ENCODE measurements at places on chromosomes 3 and 15.

DNA sequence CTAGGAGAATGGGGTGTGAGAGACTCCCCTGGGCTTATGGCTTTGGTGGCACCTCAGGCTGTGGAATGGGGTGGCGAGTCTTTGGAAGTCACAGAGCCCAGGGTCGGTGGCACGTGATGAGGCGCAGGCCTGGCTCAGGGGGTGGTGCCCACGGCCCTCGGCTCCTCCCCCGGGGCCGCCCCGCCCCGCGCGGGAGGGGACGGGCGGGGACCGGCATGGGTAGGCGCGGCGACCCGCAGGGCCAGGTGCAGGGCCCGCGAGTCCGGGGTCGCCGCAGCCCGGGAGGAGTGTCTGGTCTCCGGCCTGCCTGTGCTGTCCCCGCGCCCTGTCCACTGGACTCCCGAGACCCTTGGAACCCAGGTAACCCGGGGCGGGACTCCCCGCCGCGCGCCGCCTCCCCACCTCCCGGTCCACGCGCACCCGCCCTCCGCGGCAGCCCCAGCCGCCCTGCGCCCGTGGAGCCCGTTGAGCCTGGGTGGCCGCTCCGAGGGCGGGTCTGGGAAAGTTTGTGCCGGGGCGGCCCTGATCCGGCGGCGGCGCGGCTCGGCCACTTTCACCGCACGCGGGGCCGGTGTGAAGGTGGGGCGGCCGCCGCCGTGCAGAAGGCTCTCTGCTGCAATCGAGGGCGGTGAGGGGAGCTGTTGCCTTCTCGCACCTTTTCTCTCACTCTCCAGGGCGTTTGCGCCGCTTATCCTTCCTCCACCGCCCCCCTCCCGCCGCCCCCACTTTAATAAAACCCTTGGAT is at the start of gene PAQR5:
PAQR5 (plus strand) TSS at position 216 of the 745 bp plus-strand sequence. CDS start 61,169 bp downstream, outside the sequence.
- DNase-seq = no peak

- no peak for DNase-seq
Measured at GRCh38 chr3:130971208-130971607, 55.4 kb downstream of the ASTE1 start.

DNA sequence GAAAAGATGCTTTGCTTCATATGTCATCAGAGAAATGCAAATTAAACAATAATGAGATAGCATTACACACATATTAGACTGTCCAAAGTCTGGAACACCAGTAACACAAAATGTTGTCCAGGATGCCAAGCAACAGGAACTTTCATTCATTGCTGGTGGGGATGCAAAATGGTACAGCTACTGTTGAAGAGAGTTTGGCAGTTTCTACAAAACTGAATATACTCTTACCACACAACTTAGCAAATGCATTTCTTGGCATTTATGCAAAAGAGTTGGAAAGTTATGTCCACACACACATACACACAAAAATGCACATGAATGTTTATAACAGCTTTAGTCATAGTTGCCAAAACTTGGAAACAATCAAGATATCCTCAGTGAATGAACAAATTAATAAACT is 195.2 kb upstream of the MME start:
- DNase-seq = no peak

GRCh38 chr15:74482661-74483060 is 21.7 kb upstream of the UBL7 start:
- no peak for DNase-seq

- DNase-seq = no peak
Measured at GRCh38 chr3:195587824-195588223, 4.1 kb upstream of the APOD start.

- DNase-seq = no peak
Measured at GRCh38 chr3:116445311-116445841, at the start of gene LSAMP. TSS of gene LSAMP (minus strand) at chr3:116445487.

DNA sequence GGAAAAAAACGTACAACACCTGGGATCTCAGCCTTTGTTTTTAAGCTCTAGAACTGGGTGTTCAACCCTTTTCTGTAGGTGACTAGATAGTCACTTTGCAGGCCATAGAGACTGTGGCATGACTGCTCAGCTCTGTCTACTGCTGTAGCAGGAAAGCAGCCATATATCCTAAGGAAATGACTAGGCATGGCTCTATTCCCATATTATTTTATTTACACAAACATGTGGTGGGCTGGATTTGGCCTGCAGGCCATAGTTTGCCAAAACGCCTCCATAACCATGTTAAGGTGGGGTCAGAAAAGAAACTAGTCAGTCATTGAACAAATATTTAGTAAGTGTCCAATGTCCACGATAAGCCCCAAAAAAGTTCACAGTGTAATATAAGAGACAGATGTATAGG is 452.5 kb downstream of the MCTP2 start:
- no peak for DNase-seq

DNA sequence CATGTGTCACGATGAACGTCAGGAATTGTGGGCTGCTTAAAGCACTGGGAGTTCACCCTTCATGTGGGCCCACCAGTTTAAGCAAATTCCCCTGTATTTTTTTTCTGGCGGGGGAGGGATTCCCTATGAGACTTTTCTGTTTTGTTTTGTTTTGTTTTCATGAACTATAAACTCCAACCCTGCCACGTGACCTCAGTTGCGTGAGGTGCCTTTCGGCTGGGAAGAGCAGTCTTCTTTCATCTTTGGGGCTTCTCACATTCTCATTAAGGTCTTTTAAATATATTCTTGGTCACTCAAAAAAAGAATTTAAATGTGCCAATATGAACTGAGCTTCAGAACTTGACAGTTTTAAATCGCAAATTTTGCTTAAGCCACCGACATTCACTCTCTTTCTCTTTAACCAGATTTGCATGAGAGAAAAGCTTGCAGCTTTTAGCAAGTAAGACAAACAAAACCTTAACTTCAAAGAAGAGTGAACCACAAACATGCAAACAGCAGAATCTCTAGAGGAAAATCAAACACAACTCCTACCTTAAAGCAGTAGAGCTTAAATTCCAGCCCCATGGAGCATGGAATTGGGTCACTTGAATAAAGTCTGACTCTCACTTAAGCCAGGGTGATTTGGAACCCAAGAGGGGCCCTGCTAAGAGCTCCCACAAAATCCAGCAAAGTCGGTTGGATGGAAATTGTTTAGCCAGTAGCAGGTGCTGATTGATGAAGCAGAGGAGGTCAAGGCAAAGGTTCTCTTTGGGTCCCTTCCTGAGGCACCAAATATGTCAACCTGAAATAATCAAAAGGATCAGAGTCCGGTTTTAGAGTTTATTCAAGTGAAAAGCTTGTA is 699.8 kb upstream of the GBE1 start:
- DNase-seq = no peak

GRCh38 chr3:145013931-145014330 is 1042.3 kb downstream of the DIPK2A start:
- no peak for DNase-seq

- DNase-seq = no peak
Measured at GRCh38 chr3:39090922-39091321, 16.5 kb downstream of the GORASP1 start.

DNA sequence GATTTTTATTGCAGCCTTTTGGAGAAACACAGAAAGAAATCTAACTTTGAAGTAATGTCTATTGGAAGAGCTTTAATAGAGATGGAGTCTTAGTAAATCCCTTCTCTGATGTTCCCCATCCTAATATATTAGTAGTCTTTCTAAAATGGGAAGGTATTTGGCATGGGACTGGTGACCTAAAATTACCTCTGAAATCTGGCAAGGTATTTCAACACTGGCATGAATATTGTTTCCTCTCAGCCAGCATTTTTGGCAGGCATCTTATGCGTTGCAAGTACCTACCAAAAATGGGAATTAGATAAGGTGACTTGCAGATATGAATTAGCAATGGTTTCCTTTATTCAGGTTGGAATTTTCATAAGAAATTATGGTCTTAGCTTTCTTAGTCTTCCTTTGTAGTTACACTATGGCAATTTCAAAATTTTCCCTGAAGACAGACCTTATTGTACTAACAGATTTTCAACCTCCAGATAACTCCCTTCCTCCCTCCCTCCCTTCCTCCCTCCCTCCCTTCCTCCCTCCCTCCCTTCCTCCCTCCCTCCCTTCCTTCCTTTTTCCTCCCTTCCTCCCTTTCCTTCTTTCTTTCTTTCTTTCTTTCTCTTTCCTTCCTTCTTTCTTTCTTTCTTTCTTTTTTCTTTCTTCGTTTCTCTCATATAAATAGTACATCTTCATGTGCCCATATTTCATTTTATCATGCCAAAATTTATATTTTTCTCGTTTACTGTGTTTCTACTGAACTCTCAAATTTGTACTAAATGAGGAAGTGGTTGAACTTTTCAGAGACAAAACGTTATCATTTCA is 168.2 kb upstream of the KCNMB2 start:
- no peak for DNase-seq

GRCh38 chr3:149339931-149340309 is 6.5 kb upstream of the TM4SF18 start:
- DNase-seq = peak; percentile 99

- no peak for DNase-seq
Measured at GRCh38 chr15:71891026-71891425, 80.7 kb downstream of the NR2E3 start.

- no peak for DNase-seq
Measured at GRCh38 chr3:138907539-138907938, 39.4 kb downstream of the FOXL2 start.

DNA sequence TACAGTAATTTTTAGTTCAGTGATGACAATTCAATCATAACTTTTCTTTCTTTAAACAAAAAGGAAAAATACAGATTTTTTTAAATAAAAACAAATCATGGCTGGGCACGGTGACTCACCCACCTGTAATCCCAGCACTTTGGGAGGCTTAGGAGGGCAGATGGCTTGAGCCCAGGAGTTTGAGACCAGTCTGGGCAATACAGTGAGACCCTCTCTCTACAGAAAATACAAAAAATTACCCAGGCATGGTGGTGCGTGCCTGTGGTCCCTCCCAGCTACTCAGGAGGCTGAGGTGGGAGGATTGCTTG is 25.6 kb upstream of the ATG7 start:
- no peak for DNase-seq

- DNase-seq = no peak
Measured at GRCh38 chr3:12154151-12154550, 4.6 kb downstream of the TIMP4 start.

DNA sequence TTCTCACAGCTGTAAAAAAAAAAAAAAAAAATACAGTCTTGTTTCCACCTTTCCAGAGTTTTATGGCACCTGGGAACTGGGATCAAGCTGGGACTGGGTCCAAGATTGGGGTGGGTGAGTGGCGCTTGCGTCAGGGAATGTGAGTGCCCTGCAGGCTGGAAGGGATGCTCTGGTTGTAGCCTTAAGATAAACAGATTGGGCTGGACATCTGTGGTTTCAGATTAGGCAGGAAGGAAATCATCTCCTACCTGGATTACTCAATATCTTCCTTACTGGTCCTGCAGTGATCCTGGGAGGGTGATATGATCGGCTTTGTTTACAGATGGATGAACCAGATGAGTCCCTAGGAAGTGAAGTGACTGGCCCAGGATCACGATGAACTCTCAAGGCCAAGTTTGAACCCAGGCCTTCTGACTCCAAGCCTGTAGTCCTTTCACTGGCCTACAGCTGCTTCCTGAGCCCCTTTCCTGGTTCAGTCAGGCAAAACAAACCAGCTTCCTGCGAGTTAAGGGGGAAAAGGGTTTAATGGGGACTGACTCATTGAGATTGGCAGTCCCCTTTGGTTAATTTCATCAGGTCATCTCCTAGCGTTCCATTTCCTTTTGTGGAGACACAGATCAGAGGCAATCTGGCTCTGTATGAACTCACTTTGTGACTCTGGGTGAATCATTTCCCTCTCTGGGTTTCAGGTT is 179.8 kb downstream of the THSD4 start:
- peak; percentile 99 for DNase-seq

GRCh38 chr15:91821458-91821857 is 32.0 kb upstream of the SLCO3A1 start:
- DNase-seq = no peak

DNA sequence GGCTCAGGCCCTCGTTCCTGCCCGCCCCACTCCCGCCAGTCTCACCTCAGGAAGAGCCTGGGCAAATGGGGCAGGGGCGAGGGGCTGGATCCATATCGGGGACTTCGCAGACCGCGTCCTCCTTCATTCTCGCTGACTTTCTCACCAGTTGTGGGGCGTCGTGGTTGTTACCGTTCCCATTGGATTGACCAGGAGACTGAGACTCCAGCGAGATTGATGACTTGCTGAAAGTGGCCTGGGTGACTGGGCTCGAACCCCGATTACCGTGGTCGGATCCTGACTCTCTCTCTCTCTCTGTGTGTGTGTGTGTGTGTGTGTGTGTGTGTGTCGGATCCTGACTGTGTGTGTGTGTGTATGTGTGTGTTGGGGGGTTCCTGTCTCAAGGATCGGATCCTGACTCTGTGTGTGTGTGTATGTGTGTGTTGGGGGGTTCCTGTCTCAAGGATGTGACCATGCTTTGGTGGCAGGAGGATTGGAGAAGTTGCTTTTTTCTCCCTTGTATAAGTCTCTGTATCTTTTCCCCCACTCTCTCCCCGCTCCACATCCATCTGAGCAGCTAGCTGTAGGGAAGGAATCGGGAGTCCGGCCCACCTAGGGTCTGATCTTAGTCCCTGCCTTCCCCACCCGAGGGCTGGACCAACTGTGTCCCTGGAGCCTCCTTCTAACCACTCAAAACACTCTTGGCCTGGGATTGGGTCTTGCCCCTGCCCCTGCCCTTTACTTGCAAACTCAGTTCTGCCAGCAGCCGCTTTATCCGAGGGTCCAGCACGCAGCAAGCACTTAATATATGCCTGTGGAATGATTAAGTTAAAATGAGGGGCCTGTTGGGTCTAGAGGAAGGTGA is 603 bp downstream of the PLEKHO2 start:
- DNase-seq = no peak

GRCh38 chr3:74542441-74542840 is 72.0 kb downstream of the CNTN3 start:
- no peak for DNase-seq

GRCh38 chr3:49554633-49555265 is 472 bp downstream of the BSN start:
- DNase-seq = no peak

DNA sequence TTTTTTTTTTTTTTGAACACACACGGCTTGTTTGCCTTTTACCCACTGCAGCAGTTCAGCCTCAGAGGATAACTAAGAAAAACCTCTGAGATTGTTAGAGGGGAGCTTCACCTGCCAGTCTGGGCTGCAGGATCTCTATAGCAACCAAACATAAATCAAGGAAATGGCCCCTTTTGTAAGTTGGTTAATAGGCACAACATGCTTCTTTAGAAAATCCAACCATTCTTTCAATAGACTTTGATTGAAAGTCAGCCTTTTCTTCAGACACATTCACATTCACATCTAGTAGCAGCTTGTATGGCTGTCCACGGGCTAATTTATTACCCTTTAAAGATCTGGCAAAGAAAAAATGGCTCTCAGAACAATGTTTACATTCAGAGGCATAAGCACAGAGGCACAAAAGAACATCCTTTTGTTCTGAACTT is 136.6 kb upstream of the RARB start:
- no peak for DNase-seq

Data from Panc1 (cell line).